Stimulated activated CD8-positive, alpha-beta memory T cell treated with anti-CD3 and anti-CD28 coated beads, Interleukin-7, amount 100 ng/mL, for 4 hours (primary cell): ENCODE measurements at places on chromosomes 6 and 20.

- no peak for DNase-seq
Observed at GRCh38 chr6:133070410-133071043, 170.6 kb upstream of the EYA4 start.

- DNase-seq, result no peak
Observed at GRCh38 chr20:52974179-52974594, 2.0 kb downstream of the TSHZ2 start.

DNA sequence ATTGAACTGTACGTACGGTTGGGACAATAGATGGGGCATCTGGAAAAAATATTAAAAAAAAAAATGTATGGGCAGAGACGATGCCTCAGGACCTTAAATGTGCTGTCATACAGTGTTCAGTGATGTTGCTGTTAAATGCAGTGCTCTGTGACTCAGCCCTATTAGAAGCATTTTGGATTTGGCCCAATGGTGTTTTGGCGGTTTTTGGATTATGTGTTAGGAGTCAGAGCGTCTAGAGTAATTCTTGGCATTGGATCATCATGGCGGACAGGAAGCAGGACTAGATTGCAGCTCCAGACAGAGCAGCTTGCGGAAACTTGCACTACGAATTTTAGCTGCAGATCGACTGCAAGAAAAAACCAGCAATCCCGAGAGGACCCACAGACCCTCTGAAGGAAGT is 280.0 kb downstream of the SOX4 start:
- DNase-seq, result no peak

DNA sequence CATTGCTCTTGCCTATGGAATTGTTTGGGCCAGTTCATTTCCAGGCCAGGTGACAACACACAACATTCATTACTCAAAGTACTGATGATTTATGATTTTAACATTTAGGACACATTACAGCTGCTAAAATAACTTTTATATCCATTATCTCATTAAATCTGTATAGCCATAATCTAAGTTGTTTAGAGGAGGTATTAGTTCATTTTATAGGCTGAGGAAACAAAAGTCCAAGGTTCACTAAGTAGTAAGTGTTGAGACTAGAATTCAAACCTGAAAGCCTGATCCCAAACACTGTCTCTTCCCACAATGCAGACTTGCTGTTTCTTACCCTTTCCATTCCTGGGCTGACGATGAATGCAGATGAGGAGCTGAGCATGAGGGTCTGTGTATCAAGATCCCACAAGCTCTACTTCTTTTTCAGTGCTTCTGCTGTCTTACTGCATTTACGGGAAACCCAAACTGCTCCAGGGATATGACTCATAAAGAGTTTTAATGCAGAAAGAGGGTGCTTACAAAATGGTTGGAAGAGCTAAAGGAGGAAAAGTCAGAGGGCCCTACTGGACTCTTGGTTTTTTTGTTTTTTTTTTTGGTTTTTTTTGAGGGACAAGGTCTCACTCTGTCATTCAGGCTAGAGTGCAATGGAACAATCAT is 17.9 kb downstream of the TENT5A start:
- DNase-seq, result no peak

DNA sequence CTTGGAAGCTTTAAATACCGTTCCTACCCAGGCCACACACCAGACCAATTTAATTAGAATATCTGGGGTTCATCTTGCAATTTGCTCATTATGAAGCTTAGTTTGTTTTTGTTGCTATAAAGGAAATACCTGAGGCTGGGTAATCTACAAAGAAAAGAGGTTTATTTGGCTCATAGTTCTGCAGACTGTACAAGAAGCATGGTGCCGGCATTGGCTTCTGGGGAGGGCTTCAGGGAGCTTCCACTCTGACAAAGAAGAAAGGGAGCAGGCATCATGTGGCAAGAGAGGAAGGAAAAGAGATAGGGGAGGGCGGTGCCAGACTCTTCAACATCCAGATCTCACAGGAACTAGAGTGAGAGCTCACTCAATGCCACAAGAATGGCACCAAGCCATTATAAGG is 73.6 kb downstream of the RNF182 start:
- no peak for DNase-seq
